ENCODE measurements at places on chromosomes 3 and 15.

- no peak for DNase-seq
These were observed 392.6 kb upstream of the THBS1 start for GRCh38 chr15:39188314-39188713.

- DNase-seq: no peak
These were observed 148.9 kb upstream of the TBC1D5 start for GRCh38 chr3:17891139-17891856.

DNA sequence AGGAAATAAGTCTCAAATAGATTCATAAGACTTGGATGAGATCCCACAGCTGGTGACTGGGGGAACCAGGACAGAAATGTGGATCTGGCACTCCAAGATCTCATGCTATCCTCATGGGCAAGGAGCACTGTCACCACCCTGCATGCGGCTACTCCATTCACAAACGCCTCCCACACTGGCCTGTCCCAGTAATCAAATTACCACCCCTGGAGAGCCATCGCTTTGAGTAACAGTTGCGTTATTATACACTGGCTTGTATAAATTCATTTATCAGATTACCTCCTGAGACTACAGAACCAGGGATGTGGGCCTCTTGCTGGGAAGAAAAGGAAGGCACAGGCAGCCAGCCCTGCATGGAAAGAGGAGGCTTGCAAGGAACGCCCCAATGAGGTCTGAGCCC lies 27.9 kb upstream of the SLC25A36 start:
- no peak for DNase-seq

DNA sequence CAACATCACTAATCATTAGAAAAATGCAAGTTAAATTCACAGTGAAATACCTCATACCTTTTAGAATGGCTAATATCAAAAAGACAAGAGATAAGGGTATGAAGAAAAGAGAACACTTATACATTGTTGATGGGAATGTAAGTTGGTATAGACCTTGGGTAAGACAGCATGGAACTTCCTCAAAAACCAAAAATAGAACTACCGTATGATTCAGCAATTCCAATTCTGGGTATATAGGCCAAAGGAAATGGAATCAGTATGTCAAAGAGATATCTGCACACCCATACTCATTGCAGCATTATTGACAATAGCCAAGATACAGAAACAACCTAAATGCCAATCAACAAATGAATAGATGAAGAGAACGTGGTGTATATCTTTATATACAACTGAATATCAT lies 166.8 kb upstream of the LRRN1 start:
- no peak for DNase-seq

DNA sequence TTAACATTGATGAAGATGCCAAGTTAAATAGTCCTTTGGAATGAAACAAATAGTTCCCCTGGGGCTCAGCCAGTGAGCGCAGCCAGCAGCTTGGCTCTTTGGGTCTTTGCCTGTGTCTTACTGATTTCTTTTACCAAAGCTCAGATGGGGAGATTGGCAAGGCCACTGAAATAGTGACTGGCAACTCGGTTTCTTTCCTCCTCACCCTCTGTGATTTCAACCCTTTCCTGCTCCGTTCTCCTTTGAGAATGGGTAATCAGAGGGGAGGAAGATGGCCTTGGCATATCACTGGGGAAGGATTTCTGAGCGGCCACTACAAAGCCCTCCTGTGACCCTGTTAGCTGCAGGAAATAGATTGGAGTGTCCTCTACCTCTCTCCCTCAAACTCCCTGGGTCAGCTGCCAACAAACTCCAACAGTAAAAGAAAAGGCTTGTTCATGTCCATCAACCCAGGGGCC lies 337.1 kb upstream of the LRRFIP2 start:
- DNase-seq: no peak

Measured in CD4-positive, alpha-beta T cell treated with Interleukin-4 for 4 hours (primary cell).